ENCODE measurements at places on chromosomes 7 and 10. TPM values are rescaled to one million over a fixed set of nuclear protein-coding genes. Genes with fewer than 3 reads are reported as not detected.

The INA gene
- 1.0 TPM for total RNA-seq

The TMEM236 gene
- 0.09 TPM for total RNA-seq

The TET1 gene
- total RNA-seq: 2.7 TPM

The SORBS1 gene
- total RNA-seq: 0.18 TPM

The GIMAP6 gene
- not detected for total RNA-seq

The ZNF488 gene
- total RNA-seq: 0.05 TPM

The PRXL2A gene
- total RNA-seq: 0.28 TPM

The ARHGEF35 gene
- total RNA-seq: not detected

The PLEKHA1 gene
- total RNA-seq: 22.8 TPM

The GPNMB gene
- 19.1 TPM for total RNA-seq

The SFRP4 gene
- not detected for total RNA-seq

The CPN1 gene
- not detected for total RNA-seq

The NEURL1 gene
- total RNA-seq: 0.09 TPM

The PRSS1 gene
- total RNA-seq: not detected

The UFSP1 gene
- total RNA-seq: 5.2 TPM

The ADCYAP1R1 gene
- total RNA-seq: not detected

The FEZF1 gene
- not detected for total RNA-seq

The CHCHD1 gene
- 27.3 TPM for total RNA-seq

The ADAM22 gene
- total RNA-seq: 0.24 TPM

The AZGP1 gene
- total RNA-seq: not detected

The ADIRF gene
- total RNA-seq: 69.1 TPM
